Nephron progenitor cell (in vitro differentiated cells): ENCODE measurements at places on chromosomes 1 and 21.

- no peak overlapping the region for H3K27ac ChIP-seq
- H3K27me3 ChIP-seq, result peaks cover 10% of the 10 kb centered on the region
- H3K4me3 ChIP-seq, result no peak overlapping the region
- H3K4me1 ChIP-seq, result no peaks in the 10 kb centered on the region
Measured at GRCh38 chr1:60535713-60536112, 462.1 kb upstream of the C1orf87 start.

- no peaks in the 10 kb centered on the region for H3K27me3 ChIP-seq
- no peak overlapping the region for H3K4me3 ChIP-seq
- peaks cover 10% of the 10 kb centered on the region for H3K4me1 ChIP-seq
- no peak for DNase-seq
- H3K36me3 ChIP-seq, result peaks cover under 1% of the 10 kb centered on the region
Measured at GRCh38 chr21:14684071-14684470, 138.0 kb upstream of the SAMSN1 start.

GRCh38 chr1:30744060-30744756, 13.4 kb downstream of the LAPTM5 start:
- H3K4me3 ChIP-seq, result no peak overlapping the region
- no peaks in the 10 kb centered on the region for H3K36me3 ChIP-seq
- H3K27me3 ChIP-seq, result peaks cover 5% of the 10 kb centered on the region
- H3K4me1 ChIP-seq, result peaks cover 62% of the 10 kb centered on the region
- H3K27ac ChIP-seq, result no peak overlapping the region
- DNase-seq, result no peak

DNA sequence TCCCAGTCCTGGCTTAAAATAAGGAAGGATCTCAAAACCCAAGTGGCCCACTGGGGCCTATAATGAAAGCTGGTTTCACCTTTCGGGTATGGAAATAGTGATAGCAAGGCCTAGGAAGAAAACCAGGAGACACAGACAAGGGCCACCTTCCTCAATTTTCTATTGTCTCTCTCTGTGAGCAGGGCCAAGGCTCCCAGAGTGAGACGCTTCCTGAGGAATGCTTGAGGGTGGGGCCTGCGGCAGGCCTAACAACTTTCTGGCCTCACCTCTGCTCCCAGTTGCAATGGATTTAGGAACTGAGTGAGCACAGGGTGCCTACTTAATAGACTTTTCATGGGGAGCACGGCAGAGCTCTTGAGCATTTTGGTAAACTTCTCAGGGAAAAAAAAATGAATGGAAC, 300.9 kb downstream of the ASTN1 start:
- peaks cover 14% of the 10 kb centered on the region for H3K27me3 ChIP-seq
- H3K27ac ChIP-seq, result no peak overlapping the region
- H3K4me1 ChIP-seq, result peaks cover 6% of the 10 kb centered on the region
- peaks cover 6% of the 10 kb centered on the region for H3K36me3 ChIP-seq
- H3K4me3 ChIP-seq, result no peak overlapping the region

GRCh38 chr1:244849189-244849866, 13.9 kb downstream of the COX20 start:
- H3K4me1 ChIP-seq, result no peaks in the 10 kb centered on the region
- H3K27ac ChIP-seq, result no peak overlapping the region
- DNase-seq, result no peak
- H3K4me3 ChIP-seq, result no peak overlapping the region
- peaks cover 82% of the 10 kb centered on the region for H3K36me3 ChIP-seq

GRCh38 chr1:150777544-150777943, 12.0 kb upstream of the CTSS start:
- H3K27me3 ChIP-seq, result peaks cover 3% of the 10 kb centered on the region
- H3K4me3 ChIP-seq, result no peak overlapping the region
- H3K27ac ChIP-seq, result no peak overlapping the region
- no peak for DNase-seq
- peaks cover 6% of the 10 kb centered on the region for H3K36me3 ChIP-seq
- H3K4me1 ChIP-seq, result no peaks in the 10 kb centered on the region

- no peaks in the 10 kb centered on the region for H3K36me3 ChIP-seq
- no peak for DNase-seq
- H3K27ac ChIP-seq, result no peak overlapping the region
- H3K27me3 ChIP-seq, result peaks cover 9% of the 10 kb centered on the region
Measured at GRCh38 chr1:221182791-221183533, 303.7 kb downstream of the HLX start.

GRCh38 chr1:18144916-18145647, 37.5 kb downstream of the IGSF21 start:
- H3K4me3 ChIP-seq, result no peak overlapping the region
- DNase-seq, result no peak
- peaks cover 27% of the 10 kb centered on the region for H3K4me1 ChIP-seq
- no peak overlapping the region for H3K27ac ChIP-seq

GRCh38 chr21:35437941-35438340, 388.8 kb upstream of the RUNX1 start:
- peaks cover 3% of the 10 kb centered on the region for H3K27me3 ChIP-seq
- H3K4me3 ChIP-seq, result no peak overlapping the region
- no peak overlapping the region for H3K27ac ChIP-seq

DNA sequence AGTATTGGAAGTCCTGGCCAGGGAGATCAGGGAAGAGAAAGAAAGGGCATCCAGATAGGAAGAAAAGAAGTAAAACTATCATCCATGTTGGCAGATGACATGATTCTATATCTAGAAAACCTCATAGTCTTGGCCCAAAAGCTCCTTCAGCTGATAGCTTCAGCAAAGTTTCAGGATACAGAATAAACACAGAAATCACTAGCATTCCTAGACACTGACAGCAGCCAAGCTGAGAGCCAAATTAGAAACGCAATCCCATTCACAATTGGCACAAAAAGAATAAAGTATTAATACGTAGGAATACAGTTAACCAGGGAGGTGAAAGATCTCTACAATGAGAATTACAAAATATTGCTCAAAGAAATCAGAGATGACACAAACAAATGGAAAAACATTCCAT, 44.6 kb downstream of the ZFYVE9 start:
- H3K36me3 ChIP-seq, result peaks cover 54% of the 10 kb centered on the region
- H3K27ac ChIP-seq, result no peak overlapping the region
- no peaks in the 10 kb centered on the region for H3K4me1 ChIP-seq

DNA sequence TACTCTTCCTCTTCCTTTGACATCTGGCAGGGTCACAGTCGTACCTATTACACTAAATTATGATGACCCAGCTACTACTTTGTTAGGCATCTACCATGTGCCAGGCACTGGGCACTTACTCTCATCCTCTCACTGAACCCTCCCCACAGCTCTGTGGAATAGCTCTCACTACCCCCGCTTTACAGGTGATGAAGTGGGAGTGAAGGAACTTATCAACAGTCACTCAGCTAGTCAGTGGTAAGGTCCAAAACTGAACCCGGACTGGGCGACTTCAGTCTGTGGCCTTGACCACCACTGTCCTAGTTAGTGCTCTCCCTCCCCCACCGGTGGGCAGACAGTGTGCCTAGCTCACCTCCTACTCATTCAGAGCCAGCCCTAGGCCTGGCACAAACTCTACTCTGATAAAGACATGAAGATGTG, 12.3 kb downstream of the ADGRB2 start:
- H3K27me3 ChIP-seq, result peaks cover under 1% of the 10 kb centered on the region
- no peak overlapping the region for H3K4me3 ChIP-seq
- H3K36me3 ChIP-seq, result no peaks in the 10 kb centered on the region
- no peak for DNase-seq

DNA sequence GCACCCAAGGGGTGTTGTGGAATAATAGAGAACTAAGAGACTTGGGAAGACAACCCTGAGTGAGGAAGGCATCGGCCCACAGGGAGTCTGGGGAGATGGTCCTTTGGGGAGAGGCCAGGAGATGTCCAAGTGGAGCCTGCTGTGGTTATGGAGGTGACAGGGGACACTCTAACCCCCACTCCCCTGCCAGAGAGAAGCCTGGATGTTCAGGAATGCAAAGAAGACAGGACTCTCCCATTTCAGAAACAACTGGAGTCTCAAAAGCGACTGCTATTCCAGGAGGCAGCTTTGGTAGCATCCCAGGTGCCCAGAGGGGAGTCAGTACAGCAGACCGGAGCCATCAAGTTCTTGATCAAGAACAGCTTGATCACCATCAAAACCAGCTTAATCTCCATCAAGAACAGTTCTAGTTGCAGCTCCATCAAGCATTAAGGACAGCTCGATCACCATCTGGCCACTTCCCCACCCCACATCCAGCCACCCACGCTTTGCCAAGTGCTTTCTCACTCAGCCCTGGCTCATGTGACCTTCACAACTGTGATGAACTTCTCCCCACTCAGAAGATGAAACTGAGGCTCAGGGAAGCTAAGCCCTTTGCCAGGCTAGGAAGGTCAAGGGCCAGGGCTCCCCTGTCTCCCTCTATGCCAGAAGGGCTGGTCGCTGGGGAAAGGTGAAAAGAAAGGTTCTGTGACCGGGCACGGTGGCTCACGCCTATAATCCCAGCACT, 743 bp downstream of the CD52 start:
- H3K36me3 ChIP-seq, result no peaks in the 10 kb centered on the region
- H3K27ac ChIP-seq, result peak overlapping the region; percentile 89
- H3K4me1 ChIP-seq, result peaks cover 68% of the 10 kb centered on the region
- H3K27me3 ChIP-seq, result peaks cover 6% of the 10 kb centered on the region
- no peak overlapping the region for H3K4me3 ChIP-seq

DNA sequence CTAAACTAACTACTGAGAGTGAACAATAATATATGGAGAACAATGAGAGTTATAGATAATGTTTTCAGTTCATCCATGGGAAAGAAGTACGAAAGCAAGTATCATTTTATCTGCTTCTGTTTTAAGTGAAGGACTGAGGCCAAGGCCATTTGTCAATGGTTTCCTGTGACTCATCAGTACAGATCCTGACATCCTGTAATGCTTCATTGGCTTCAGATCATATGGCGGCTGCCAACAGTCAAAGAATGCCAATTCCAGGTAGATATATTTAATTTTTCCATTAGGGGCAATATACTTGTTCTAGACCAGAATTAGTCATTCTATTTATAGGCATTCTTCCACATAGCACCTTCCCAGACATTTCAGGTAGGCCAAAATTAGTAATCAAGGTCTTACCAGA, 97.3 kb downstream of the USH2A start:
- H3K4me1 ChIP-seq, result no peaks in the 10 kb centered on the region
- no peaks in the 10 kb centered on the region for H3K36me3 ChIP-seq
- H3K27me3 ChIP-seq, result no peaks in the 10 kb centered on the region
- DNase-seq, result no peak

- no peaks in the 10 kb centered on the region for H3K27me3 ChIP-seq
- no peak overlapping the region for H3K4me3 ChIP-seq
- no peak overlapping the region for H3K27ac ChIP-seq
- DNase-seq, result no peak
Measured at GRCh38 chr1:93440272-93440671, 7.6 kb upstream of the FNBP1L start.

GRCh38 chr1:36705629-36706028, 222.9 kb upstream of the CSF3R start:
- no peak for DNase-seq
- H3K4me3 ChIP-seq, result no peak overlapping the region
- H3K27ac ChIP-seq, result no peak overlapping the region
- H3K4me1 ChIP-seq, result peaks cover 25% of the 10 kb centered on the region

DNA sequence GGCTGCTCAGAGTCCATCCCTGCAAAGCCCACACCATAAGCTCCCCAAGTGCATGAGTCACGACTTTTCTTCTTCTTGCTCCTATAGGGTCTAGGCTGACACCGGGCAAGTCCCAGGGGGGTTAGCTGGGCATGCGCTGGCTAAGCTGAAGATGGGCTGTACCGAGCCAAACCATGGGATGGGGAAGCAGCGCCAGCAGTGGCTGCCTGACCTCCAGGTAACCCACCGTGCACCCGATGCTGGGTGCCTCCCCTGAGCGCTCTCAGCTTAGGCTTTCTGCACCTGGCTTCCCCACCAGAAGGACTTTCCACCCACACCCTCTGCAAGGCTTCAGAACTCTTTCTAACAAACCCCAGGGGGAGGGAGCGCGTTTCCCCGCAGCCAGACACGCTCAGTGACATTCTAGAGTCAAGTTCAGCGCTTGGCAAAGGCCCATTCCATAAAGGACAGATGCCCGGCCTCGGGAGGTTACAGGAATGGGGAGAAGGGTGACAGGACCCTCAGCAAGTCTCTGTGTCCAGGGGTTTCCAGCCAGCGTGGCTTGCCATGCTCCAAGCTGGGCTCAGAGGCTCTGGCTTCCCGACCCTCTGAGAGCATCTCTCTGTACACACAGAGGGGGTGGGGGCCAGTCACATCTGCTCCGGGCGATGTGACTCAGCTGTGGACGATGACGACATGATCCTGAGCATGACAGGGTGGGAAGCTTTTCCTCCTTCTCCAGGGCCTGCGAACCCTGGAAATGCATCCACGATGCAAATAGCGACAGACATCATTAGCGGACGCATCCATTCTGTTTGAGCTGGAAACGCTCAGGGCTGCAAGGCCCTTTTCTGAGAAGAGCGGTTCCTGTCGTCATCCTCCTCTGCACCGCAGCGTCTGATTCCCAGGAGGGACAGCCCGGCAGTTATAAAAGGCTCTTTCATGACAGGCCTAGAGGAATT, 107.8 kb downstream of the SIK1 start:
- peaks cover 18% of the 10 kb centered on the region for H3K4me1 ChIP-seq
- peaks cover 5% of the 10 kb centered on the region for H3K27me3 ChIP-seq
- DNase-seq, result no peak
- H3K36me3 ChIP-seq, result no peaks in the 10 kb centered on the region
- no peak overlapping the region for H3K4me3 ChIP-seq
- peak overlapping the region; percentile 36 for H3K27ac ChIP-seq

- DNase-seq, result no peak
- no peaks in the 10 kb centered on the region for H3K36me3 ChIP-seq
- H3K27me3 ChIP-seq, result peaks cover 39% of the 10 kb centered on the region
- peaks cover 75% of the 10 kb centered on the region for H3K4me1 ChIP-seq
- H3K27ac ChIP-seq, result no peak overlapping the region
Measured at GRCh38 chr1:47647327-47647845, 209.5 kb downstream of the FOXD2 start.

DNA sequence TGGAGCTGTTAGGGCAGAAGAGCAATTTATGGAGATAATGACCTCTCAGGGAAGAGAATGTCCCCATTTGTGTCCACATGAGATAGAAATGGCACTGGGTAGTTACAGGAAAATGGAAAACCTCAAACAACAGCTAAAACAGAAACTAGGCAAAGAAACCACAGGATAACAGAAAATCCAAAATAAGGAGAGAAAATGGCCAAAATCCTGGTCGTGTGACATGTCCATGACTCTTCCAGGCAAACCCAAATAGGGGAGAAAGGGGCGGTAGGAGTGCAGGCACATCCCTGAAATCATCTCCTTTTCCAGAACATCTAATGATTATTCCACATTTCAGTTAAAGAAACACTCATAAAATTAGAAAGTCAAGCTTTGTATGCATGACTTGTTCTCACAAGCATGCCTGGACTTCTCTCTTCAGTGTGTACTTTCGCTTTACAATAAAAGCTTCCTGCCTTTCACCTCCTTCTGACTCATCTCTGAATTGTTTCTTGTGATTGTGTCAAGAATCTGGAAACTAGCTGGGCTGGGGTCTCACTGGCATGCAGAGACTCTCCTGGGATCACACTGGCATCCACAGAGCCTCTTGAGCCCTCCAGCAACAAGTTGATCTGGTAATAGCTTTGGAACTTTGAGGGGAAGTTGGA, 171.4 kb upstream of the ZP4 start:
- DNase-seq, result no peak
- H3K36me3 ChIP-seq, result no peaks in the 10 kb centered on the region
- no peak overlapping the region for H3K27ac ChIP-seq
- H3K27me3 ChIP-seq, result peaks cover 2% of the 10 kb centered on the region
- no peaks in the 10 kb centered on the region for H3K4me1 ChIP-seq
